ENCODE measurements at places on chromosomes 16 and 17. TPM values are rescaled to one million over a fixed set of nuclear protein-coding genes. Genes with fewer than 3 reads are reported as not detected.

DNA sequence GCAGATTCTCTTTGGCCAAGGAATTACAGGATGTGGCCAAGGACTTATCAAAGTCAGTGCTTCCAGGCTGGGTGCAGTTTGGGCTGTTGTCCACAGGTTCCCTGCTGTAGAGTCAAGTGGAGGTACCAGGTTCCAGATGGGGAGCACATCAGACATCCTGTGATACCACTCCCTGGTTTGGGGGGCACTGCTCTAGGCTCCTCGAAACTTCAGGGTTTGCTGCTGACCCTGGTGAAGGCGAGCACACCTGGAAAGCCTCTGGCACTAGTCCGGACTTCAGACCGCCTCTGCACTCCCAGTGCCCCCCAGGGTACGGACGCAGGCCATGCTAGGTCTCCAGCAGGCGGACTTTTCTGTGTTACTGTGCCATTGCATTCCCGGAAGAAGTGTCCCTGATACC is 10.7 kb downstream of the SLC47A1 start:
- DNase-seq, result no peak

GRCh38 chr16:56607675-56608042 is 725 bp upstream of the MT2A start:
- DNase-seq, result no peak

GRCh38 chr17:68792042-68792685 is 163.0 kb downstream of the ABCA8 start:
- DNase-seq, result no peak

KDM8 gene
- 10.9 TPM for total RNA-seq

GP1BA gene
- not detected for total RNA-seq

EPX gene
- not detected for total RNA-seq

Measured in WTC11 (cell line).